Neural progenitor cell (in vitro differentiated cells): ENCODE measurements at places on chromosomes 3 and 15.

DNA sequence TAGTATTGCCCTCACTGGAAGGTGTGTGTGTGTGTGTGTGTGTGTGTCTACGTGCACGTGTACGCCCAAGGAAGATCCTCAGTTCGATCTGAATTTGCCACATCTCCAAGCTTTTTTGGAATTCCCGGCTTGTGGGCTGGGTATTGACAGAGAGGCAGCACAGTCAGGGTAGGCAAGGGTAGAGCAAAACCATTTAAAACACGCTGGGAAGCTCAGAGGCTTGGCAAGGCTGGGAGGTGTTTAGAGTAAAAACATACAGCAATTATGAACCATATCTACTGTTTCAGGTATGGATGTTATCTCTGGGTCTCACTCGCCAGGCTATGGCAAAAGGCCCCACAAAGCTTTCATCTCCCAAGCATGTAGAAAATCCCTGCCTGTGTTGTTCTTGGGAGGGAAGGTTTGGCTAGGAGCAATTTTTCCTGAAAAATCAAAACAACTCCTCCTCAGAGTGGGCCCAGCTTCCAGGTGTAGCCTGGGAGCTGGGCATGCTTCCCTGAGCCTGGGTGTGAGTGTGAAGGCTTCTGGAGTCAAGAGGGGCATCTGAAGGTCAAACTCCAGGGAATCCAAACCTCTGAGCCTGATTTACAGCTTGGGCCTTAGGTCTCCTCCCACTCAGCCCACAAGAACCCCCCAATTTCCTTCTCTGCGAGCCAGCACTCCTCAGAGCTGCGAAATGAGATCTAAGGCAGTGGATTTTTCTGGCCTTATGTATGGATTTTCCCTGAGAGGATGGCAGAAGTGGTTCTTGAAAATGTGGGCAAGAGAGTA is 244.8 kb upstream of the TPRG1 start:
- no peak for DNase-seq

- DNase-seq = no peak
These were observed 54.4 kb downstream of the NUP210 start for GRCh38 chr3:13365390-13366379.

DNA sequence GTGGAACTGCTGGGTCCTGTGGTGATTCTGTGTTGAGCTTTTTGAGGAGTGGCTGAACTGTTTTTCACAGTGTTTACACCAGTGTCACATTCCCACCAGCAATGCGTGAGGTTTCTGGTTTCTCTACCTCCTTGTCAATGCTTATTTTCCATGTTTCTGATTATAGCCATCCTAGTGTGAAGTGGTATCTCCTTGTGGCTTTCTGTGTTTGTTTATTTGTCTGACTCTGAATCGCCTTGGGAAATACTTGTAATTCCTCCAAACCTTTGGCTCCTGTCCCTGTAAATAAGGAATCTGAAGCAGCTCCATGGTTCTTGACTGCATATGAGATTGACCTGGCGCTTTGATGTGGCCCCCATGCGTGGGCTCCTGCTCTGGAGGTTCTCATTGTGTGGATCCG is 20.6 kb downstream of the FAN1 start:
- no peak for DNase-seq

DNA sequence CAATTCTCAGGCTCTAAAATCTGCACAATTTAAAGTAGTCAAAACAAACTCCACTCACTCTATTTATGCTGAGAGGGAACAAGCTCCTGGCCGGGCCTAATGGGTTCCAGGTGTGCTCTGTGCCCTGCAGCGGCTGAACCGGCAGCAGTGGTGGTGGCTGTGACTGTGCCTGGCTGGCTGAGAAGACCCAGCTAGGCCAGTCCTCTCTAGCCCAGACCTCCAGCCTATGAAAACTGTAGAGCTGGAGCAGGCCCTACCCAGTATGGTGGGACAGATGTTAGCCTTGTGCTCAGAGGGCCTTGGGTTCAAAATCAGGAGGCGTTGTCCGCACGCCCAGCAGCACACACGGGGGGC is 37.0 kb downstream of the EPHB3 start:
- DNase-seq = no peak

DNA sequence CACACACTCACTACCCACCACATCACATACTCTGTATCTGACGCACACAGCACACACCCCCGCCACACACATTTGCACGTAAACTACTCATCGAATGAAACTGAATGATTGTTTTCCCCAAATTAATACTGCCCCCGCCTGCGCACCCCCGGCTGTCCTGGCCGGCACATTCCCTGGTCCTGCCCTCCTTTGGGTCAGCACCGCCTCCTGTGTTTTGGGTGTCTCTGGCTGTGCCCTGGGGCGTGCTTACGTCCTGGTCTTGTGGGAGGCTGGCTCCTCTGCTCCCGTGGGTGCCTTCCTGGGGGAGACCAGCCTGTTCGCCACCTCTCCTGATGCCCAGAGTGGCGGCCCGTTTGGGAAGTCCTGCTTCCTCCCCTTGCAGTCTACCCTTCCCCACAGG is 30.2 kb downstream of the APBA2 start:
- DNase-seq = no peak

- no peak for DNase-seq
These were observed 10.7 kb downstream of the BMF start for GRCh38 chr15:40097968-40098476.

- no peak for DNase-seq
These were observed 22.8 kb downstream of the ATP2C1 start for GRCh38 chr3:130916507-130917167.

- DNase-seq = peak; percentile 79
These were observed 416 bp upstream of the CORO2B start for GRCh38 chr15:68578175-68578979.

GRCh38 chr3:160343132-160343531 is 55.9 kb downstream of the IFT80 start:
- DNase-seq = peak; percentile 9

DNA sequence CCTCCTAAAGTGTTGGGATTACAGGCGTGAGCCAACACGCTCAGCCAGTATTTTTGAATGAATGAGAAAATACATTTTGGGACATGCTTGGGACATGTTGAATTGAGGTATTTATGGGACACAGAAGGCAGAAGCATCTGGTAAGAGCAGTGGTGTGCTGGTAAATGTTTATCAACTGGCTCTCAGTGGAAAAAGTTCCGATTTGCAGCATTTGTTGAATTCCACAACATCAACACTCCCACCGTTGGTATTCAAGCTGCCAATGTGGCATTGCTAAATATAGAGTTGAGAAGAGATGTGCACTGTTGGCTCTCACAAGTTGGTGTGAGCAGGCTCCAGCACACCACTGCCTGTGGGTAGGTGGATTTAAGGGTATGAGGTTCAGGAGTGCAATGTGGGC is 35.8 kb upstream of the LRRFIP2 start:
- no peak for DNase-seq

DNA sequence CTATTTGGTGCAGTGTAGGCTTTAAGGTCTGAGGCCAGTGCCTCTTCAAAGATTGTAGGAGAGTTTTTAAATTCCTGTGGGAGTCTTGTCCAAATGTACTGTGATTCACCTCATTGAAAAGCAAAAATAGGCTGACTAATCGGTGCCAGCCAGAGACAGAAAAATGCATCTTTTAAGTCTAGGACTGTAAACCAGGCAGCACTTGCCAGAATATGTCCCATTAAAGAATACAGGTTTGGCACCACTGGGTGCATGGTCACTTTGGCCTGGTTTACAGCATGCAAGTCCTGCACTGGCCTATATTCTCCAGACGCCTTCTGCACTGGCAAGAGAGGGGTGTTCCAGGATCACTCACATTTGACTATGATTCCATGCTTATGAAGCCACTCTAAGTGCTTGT is 20.3 kb upstream of the NOX5 start:
- no peak for DNase-seq

DNA sequence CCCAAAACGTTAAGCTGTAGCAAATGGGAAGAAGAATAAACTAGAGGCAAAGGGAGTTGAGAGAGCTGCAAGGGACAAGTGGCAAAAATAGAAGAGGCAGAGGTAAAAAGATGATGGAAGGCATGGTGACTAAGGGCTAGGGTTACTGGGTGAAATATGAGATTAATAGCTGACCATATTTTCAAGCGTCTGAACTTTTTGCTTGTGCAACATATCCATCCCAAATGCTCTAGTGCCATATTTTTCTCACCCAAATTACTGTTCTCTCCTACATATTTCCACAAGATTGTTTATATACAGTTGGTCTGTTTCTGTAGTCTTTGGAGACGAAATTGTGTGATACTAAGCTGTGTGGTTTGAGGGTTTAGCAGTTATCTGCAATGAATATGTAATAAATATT is 145.5 kb downstream of the GMNC start:
- no peak for DNase-seq

- no peak for DNase-seq
These were observed 219.7 kb downstream of the SLCO3A1 start for GRCh38 chr15:92073044-92073785.

GRCh38 chr3:16297997-16298885 is 33.2 kb downstream of the OXNAD1 start:
- no peak for DNase-seq
